Activated CD8-positive, alpha-beta memory T cell treated with anti-CD3 and anti-CD28 coated beads for 4 hours (primary cell): ENCODE measurements at places on chromosomes 3 and 15.

DNA sequence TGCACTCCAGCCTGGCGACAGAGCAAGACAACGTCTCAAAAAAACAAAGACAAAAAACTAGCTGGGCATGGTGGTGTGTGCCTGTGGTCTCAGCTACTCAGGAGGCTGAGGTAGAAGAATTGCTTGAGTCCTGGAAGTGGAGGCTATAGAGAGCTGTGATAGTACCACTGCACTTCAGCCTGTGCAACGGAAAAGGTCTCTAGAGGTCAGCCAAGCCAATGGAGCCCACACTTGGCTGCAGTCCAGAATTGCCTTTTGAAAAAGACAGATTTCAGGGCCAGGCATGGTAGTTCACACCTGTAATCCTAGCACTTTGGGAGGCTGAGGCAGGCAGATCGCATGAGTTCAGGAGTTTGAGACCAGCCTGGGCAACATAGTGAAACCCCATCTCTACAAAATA, 8.4 kb upstream of the RBPMS2 start:
- no peak for DNase-seq

DNA sequence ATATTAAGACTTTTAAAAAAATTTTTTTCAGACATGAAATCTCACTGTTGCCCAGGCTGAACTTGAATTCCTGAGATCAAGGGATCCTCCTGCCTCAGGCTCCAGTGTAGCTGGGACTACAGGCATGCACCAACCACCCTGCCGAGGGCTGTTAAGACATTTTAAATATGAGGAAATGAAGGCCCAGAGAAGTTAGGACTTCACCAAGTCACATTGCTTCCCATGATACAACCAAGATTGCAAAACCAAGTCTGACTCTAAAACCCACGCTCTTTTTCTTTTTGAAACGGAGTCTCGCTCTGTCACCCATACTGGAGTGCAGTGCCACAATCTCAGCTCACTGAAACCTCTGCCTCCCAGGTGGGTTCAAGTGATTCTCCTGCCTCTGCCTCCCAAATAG, 28.0 kb downstream of the PTPN9 start:
- DNase-seq, result no peak

DNA sequence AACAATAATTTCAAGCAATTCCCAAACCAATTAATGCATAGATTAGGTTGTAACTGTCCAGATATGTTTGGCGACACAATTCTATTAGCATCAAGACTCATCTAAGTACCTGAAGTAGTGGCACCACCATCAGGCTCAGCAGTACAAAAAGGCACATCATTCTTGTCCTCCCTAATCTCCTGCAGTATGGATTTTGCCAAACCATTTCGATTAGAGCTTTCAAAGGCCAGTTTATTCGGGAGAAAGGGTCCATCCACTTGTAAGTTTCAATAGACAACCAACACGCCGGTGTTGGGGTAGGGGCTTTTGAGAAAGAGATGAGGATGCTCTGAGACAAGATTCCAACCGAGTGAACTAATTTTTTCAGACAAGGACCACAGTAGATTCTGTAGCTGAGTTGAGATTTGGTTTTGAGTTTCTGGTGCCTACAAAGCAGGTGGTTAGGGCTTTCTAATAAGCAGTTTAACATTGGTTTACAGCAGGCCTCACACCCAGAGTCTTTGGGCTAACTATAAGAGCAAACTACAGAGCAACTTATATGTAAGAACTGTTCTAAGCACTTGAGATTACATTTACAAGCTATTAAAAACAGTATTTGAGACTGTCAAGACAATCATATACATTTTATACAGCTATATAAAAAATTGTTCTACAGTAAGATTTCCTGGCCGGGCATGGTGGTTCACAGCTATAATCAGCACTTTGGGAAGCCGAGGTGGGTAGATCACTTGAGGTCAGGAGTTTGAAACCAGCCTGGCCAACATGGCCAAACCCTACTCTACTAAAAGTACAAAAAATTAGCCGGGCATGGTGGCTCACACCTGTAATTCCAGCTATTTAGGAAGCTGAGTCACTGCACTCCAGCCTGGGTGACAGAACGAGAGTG, 4.5 kb downstream of the RPL22L1 start:
- no peak for DNase-seq

GRCh38 chr3:37129871-37130270, 44.5 kb downstream of the LRRFIP2 start:
- no peak for DNase-seq

DNA sequence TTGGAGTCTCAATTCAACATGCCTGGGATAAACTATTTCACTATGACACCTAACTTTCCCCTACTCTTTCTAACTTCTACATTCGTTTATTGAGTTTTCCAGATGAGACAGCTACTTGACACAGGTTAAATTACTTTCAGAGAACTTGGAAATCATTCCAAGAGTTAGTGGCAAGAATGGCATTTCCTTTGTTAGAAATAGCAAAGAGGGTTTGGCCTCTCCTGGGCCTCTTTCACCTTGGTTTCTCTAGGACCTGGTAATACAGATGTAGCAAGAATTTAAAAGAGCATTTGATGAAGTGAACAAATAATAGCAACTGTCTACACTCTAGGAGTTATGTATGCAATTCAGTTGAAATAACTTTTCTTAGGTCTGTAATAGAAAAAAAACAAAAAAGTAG, 748.9 kb downstream of the MECOM start:
- DNase-seq, result no peak

DNA sequence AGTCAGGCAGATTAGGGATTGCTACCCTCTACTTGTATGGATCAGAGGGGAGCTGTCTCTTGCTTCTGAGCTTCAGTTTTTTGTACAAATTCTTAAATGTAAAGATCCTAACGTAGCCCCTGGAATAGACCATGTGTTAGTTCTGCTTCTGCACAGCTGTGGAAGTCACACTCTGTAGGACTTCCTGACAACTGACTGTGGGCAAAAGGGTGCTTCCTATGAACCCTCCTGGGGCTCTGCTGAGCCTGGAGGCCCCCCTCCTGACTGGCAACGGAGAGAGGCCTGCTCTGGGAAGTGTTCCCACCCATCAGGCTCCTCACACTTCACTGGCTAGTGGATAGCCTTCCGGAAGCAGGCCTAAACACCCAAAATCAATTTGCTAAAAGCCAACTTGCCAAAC, 131.0 kb downstream of the RPLP1 start:
- DNase-seq, result no peak

DNA sequence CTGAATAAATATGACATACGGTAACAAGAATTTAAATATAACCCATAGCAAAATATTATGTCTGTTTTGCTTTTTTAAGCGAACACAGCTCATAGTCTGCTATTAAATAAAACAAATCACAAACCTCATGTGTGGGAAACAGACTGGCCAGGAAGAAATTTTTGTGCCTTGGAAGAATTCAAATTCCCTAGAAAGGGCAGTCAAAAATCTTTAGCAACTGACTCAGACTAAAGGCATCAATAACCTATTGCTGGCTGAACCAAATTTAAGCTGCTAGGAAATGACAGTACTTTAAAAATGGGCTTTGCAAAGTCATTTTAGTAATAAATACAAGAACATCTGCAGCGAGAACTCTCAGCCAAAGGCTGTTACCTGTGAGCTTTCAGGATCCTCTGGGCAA, 151.4 kb downstream of the PLD1 start:
- DNase-seq, result no peak

- DNase-seq, result no peak
Observed at GRCh38 chr3:57756528-57757401, 656 bp downstream of the SLMAP start.

DNA sequence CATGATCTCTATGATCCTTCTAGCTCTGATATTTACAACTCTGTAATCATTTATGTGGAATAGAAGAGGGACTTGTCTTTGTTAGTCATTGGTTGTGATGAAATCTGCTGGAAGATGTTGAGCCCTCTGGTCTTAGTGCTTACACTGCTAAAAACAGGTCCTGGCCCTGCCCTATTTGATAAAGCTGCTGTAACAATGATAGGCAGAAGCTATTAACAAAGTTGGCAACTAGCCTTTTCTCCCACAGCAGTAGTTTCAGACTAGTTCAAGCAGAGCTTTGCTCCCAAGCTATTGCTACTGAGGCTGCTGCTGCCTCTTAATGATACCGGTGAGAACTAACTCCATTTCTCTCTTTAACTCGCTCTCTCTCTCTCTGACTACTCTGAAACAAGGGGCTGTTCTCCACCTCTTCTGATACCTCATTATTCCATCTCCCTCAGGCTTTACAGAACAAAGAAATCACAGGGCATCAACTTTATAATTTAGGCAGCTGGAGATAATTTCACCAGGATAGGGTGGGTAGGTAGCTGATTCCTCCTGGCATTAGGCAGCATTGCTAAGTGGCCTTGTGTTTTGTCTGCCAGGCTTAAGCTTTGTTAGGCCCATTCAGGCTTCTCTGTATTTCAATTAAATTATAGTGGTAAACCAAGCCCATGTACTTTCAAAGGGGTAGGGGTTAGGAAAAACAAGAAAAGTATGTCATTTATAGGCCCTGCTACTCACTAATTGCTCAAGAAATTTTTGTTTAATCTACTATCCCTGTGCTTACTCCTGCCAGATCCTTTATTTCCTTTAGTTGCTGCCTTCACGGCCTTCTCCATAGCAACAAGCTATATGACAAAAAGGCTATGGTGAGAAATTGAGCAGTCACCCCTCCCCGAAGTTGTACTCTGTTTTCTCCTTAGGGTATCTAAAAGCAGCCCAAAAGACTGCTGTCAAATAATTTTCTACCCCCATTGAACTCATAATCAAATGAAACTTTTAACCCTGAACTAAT, 139.6 kb downstream of the RBPMS2 start:
- no peak for DNase-seq

DNA sequence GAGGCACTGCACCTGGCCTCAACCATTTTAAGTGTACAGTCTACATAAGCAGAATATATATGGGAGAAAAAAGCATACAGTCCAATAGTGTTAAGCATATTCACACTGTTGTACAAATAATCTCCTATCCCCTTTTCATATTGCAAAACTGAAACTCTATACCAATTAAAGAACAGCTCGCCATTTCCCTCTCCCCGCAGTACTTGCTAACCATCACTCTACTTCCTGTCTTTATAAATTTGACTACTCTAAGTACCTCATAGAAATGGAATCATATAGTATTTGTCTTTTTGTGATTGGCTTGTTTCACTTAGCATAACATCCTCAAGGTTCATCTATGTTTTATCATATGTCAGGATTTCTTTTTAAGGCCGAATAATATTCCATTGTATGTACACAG, 21.6 kb upstream of the TASOR start:
- DNase-seq, result no peak

DNA sequence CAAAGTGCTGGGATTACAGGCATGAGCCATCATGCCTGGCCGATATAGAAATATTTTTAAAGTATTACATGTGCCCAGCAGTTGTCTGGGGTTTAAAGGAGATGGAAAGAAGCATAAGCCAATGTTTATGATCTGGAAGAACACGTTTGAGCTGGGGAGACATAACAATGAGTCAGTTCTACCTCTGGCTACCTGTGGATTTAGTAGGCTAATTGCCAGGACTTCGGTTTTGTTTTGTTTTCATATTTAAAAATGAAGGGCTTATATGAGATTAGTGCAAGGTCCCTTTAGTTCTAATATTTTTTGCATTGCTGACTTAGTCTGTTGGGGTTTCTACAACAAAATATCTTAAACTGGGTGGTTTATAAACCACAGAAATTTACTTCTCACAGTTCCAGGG, 22.9 kb upstream of the TNFSF10 start:
- DNase-seq, result no peak

DNA sequence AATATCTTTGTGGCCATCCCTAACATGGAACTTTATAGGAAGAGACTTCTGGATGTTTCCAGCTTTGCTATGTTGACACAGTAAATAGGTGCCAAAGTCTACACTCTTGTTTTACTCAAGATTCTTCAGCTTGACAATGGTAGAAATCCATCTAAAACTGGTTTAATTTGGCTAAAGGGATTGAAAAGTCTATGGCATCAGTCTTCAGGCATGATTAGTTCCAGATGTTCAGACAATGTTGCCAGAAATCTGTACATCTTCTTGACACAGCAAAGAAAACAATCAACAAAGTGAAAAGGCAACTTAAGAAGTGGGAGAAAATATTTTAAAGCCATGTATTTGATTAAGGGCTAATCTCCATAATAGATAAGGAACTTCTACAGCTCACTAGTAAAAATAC, 130.5 kb downstream of the LRRC3B start:
- DNase-seq, result no peak

DNA sequence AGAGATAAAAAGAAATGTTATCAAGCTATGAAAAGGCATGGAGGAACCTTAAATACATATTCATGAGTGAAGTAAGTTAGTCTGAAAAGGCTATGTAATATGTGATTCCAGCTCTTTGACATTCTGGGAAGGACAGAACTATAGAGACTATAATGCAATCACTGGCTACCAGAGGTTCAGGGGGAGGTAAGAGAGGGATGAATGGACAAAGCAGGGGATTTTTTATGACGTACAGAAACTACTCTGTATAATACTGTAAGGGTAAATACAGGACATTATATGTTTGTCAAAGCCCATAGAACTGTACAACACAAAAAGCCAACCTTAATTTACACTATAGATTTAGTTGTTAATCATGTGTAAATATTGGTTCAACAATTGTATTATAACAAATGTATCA, 46.1 kb downstream of the MCTP2 start:
- DNase-seq, result no peak

- DNase-seq, result no peak
Observed at GRCh38 chr15:78103406-78104118, 11.2 kb downstream of the SH2D7 start.

DNA sequence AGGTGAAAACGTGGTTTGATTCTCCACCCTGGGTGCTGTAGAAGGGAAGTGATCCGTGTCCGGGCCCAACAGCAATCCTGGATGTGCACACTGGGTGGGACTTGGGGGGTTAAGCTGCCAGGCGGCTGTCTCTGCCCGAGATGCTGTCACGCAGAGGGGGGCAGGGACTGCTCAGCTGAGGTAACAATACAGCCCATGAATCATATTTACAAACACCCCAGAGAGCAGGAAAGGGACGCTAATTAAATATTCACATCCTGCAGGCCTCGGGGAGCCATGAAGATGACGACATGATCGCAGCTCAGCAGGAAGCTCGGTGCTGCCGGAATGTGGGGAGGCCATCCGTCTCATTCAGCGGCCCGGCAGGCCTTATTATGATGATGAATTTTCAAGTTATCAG, 17.9 kb upstream of the CRABP1 start:
- DNase-seq, result no peak

DNA sequence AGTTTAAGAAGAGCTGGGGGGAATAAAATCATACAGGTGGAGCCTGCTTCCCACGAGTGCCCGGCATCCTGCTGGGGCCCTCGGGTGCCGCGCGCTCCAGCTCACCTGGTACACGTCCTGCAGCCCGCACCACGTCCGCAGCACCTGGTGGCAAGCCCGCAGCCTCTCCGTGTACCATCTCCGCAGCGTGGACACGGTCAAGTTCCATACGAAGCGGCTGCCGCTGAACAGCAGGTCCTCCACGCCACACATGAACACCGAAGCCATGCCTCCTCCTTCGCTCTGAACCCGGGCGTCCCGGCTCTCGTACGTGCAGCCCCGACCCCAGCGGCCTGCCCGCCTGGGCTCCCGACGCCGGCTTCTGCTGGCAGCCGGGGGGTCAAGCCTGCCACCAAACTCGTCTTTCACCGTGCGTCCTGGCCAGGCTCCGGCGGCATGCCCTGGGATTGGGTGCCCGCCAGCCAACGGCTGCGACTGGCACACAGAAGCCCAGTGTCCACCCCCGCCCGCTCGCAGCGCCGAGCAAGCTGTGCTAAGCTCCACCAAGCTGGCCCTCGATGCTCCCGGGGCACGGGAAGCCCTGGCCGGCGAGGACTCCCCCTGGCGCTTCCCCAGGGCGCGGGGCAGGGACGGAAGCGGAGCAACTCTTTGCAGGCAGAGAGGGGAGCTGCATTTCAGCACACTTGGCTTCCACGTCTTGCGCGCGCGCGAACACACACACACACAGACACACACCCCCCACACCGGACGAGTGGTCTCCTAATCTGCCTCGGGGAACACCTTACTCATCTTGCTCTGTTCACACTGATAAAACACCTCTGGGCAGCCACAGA, at the start of gene FRMD4B:
FRMD4B (minus strand) TSS at position 366 of the 833 bp plus-strand sequence; CDS start at position 267, 99 bp downstream.
- no peak for DNase-seq
